ENCODE measurements at places on chromosomes 2 and 18.

DNA sequence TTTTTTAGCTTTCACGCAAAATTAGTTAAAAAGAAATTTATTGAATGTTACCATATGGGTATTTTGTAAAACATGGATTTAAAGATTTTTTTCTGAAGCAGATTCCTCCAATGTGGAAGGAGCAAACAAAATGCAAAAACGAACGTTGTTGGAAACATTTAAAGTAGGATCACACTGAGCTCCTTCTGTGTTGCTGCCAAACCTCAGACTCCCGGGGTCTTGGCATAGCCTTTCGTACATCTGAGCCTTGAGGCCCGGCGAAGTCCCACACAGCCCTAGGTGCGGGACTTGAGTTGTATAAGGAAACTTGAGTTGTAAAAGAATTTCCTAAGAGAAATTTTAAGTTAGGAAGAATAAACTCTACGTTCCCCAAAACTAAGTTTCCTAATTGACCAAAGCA is 52.0 kb upstream of the CD226 start:
- no peak for DNase-seq

DNA sequence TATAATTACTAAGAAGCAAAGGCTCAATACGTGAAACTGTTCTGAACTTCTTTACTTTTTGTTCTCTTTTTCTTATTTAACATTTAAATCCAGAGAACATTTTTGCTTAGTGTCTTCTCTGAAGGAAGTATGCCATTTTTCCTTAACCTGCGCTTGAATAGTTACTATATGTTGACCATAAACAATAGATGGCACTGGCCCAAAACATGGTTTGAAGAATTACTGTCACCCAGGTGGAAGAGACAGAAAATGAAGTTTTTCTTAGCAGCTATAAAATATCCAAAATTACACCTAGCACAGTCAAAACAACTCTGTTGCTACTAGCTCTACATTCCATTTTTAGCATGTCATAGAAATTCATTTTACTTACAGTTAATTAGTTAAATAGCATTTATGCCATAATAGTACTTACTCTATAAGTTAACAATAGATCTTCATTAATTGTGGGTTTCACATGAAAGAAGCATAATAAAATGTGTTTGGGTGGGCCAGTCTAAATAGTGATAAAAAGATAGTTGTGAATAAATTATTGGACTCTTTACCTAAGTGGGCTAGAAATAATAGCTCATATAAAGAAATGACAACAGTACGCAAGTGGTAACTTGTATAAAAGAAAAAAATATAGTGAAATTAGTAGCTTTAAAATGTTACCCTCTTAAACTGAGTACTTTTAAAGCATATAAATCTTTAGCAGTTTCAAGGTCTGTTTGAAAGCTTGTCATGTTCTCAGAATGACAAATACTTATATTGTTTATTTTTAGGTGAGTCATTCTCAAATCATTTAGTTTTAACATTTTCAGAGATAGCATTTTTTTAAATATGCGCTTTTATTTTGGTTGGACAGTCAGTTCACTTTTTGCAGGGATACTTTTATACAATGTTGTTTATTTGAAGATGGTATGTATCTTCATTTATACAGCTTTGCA is 3.7 kb downstream of the ETAA1 start:
- no peak for DNase-seq

DNA sequence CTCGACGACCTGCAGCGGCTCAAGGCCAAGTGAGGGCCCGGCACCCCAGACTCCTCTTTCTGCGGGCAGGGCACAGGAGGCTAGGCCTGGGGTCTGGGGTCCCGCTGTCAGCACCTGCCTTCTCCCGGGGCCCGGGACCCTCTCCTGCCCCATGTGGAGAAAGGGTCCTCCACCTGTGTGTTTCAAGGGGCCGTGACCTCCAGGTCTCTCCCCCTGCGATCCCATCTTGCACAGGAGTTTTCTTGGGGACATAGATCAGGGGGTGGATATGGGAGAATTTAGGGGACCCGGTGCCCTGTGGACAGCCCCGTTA is 791 bp downstream of the DES start:
- DNase-seq = no peak

- DNase-seq = no peak
Measured at GRCh38 chr2:227761740-227762476, 16.2 kb downstream of the SCYGR8 start.

GRCh38 chr18:9617006-9617542 is 2.7 kb upstream of the PPP4R1 start:
- DNase-seq = no peak

- peak; percentile 40 for DNase-seq
Measured at GRCh38 chr18:63741769-63742168, 33.4 kb upstream of the SERPINB7 start.

GRCh38 chr2:55395724-55396605 is 23.7 kb downstream of the CCDC88A start:
- DNase-seq = no peak

GRCh38 chr2:39499336-39499735 is 62.3 kb upstream of the MAP4K3 start:
- no peak for DNase-seq

- DNase-seq = no peak
Measured at GRCh38 chr2:147017951-147018645, 826.7 kb upstream of the ACVR2A start.

DNA sequence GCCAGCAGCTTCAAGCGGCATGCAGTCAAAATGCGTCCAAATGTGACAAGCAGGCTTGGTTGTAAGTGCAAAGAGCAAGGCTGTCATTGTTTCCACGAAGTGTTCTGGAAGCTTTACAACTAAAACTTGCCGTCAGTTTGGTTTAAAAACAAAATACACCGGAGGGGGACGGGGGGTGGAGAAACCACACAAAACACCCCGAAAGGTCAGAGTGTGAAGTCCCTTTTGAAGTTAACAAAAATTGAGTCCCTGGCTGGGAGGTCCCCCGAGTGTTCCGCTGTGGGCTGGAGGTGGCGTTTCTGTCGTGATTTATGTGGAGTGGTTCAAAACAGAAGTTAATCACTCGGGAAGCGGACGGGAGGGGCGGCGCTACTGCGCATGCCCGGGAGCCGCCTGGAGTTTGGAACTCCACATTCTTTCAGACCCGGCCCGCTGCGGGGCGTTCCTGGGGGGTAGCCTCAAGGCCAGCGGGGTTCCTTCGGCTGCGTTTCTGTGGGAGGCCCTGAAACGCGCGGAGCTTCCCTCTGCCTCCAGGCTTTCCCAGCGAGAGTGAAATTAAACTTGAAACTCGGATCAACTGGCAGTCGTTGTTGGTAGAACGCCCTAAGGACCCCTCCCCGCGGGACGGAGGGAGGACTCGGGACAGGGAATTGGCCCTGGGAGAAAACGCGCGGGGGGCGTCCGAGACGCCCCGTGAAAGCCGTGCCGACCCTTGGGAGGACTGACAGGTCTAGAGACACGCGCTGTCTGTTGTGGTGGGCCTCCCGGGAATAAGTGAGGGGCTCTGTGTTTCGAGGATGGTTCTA is 1.4 kb downstream of the TGIF1 start:
- peak; percentile 65 for DNase-seq

GRCh38 chr2:102226171-102226570 is 39.3 kb downstream of the IL1RL2 start:
- DNase-seq = no peak

DNA sequence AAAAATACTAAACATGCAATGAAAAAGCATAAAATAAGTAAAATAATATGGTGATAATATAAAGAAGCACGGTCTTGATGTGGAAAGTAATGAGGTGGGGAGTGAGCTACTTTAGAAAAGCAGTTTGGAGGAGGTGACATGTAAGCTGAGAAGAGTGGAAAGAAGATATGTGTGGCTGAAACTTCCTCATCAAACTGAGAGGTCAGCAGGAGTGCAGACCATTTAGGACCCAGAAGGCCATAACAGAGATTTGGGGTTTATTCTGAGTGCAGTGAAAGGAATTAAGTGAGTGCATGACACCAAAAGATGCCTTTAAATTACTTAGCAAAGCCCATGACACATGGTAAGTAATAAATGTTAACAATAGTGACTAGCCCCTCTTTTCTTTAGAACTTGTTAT is 24.4 kb upstream of the TMEM182 start:
- DNase-seq = no peak

DNA sequence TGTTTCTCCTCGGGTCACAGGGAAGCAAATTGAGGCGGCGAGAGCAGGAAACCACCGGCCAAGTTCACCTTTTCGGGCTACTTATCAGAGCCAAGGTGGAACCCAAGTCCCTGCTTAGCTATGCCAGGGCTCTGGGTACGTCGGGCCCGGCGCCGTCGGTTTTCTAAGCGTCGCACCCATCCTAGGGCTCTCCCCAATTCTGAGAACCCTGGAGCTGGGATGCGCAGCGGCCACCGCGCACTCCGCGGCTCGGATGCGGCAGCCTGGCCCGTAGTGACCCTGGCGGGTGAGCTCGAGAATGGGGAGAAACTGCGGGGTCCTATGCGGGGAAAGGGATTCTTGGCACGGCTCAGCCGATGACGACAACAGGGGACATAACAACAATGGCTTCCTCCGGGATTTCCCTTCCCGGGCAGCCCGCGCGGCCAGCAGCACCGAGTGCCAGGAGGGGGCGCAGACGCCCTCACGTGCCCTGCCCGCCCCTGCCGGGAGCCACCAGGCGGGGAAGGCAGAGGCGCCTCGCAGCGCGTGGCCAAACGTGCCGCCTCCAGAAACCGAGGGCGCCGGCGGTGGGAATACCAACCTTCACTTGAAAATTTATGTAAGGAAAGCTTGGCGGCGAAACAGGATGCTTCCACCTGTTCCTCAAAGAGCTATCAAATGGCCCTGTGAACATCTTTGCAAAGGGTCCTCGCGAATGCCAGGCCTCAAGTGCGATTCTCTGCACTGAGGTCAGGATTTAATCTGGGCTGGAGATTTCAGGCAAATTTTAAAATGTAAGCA is 2.1 kb upstream of the SLC30A3 start:
- DNase-seq = peak; percentile 82

DNA sequence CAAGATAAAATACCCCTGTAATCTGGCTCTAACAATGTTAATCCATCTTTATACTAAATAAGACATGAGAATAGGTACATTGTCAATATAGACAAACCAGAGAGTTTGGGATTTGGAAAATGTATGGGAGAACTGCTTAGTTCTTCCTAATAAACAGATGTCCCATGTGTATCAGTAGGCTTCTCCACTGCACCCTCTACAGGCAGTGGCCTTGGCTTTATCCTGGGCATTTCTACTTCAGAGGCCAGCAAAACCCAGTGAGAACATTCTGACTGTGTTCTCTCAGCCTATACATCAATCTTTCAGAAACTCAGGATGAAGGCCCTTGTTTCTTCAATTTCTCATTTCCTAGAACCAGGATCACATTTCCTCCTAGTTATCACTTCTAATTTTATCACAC is 1167.5 kb upstream of the ACVR2A start:
- DNase-seq = peak; percentile 17

DNA sequence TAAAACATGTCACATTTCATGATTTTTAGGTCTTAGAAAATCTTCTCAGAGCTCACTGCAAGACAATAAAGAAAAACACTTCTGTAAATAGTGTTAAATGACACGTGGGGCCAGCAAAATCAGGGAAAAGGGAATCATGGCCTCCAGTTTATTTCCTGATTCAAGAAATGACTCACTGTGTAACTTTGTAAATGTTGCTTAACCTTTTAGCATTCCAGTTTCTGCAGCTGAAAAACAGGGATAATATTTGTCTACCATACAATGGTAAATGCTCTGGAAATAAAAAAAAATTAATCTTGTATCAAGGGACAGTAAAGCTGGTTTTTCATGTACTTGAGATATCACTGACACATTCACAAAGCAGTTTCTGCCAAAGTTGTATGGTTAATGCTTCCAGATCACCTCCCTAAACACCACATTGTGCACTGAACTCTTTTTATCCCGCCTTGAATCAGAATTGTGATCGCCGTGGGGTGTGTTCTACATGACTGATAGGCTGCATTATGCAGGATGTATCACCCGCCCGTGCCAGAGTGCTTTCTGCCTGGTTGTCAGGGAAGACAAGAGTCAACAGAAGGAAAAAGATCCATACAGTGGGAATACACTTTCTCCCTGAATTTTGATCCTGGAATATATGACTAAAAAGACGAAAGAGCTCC is 238.8 kb downstream of the IKZF2 start:
- no peak for DNase-seq

DNA sequence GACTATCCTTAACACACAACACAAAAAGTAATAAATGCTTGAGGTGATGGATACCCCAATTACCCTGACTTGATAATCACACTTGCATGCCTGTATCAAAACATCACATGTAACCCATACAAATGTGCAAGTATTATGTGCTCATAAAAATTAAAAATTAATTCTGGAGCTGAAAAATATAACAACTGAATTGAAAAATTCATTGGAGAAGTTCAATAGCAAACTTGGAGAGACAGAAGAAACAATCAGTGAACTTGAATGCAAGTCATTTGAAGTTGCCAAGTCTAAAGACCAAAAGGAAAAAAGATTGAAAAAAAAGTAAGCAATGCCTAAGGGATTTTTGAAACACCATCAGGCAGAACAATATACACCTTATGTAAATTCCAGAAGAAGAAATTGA is 79.4 kb downstream of the FSIP2 start:
- no peak for DNase-seq

DNA sequence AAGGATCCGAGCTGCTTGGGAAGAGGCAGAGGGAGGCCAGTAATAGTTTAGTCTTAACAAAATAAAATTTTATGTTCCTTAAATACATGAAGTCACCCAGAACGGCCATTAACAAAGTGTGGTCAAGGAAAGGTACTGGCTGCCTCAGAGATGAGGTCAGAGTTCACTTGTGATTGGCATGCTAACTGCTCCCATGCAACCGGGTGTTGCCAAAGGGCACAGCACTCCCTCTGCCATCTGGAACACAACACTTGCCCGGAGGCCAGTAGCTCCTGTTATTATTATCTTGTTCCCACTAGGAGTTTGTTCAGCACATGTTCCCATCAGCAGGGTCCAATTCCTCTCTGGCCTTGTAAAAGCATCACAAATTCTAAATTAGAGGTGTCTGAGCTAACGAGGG is 207.0 kb downstream of the CYP26B1 start:
- DNase-seq = no peak

DNA sequence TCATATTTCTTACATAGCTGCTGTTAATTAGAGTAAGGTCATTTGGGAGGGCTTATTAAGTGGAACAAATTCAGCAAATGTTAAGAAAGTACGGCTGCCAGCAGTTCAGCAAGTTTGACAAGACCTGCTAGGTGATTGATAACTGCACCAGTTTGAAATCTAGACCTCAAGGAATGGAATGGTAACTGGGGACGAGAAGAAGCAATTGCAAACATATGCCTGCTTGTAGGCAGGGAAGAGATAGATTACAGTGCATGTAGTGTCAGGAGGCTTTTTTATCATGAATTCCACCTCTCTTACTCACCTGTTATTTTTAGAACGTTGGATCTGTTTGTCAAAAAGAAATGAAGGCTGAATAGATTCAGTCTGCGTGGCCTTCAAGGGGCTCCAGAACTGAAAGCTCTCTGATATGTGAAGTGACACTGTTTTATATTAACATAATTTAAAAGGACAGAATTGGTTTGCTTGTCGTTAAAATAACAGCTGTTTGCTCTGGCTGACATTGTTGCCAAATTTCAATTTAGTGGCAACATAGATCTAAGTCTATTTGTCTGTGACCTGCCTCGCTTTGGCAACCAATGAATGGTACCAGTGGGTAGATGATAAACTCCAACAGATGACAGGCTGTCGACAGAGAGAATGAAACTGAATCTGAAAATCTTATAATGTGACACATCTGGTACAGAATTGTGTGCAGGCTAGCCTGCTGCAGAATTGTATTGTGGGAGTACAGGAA is 199.3 kb downstream of the ZNF407 start:
- DNase-seq = peak; percentile 20

- DNase-seq = no peak
Measured at GRCh38 chr2:63643486-63643885, 54.7 kb downstream of the MDH1 start.

GRCh38 chr2:232549655-232550353 is 553 bp downstream of the TIGD1 start:
- peak; percentile 43 for DNase-seq
